ENCODE measurements at places on chromosomes 5 and 9.
A peak's percentile ranks its signal among the peaks of the same experiment; 100 is the strongest.

- no peak for DNase-seq
Measured at GRCh38 chr5:91206734-91207133, 176.4 kb downstream of the ARRDC3 start.

GRCh38 chr5:180090098-180090768 lies 18.7 kb upstream of the RNF130 start:
- DNase-seq = peak; percentile 89

DNA sequence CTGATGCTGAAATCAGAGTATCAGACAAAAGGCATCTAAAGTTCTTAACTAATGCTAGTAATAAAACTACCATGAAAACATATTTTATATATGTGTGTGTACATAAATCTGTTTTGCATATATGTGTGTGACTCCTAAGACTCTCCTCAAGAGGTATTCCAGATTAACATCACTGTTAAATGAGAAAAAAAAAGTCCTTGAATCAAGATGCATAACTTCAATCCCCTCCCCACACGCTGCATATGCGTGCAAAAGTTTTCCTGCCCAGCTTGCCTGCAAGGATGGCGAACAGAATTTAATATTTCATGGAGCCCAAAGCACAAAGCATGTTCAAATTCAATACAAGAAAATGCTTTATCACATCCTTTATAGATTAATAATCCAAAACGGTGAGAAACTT lies 34.7 kb downstream of the EFNA5 start:
- DNase-seq = no peak

GRCh38 chr9:68749579-68750159 lies 44.6 kb downstream of the PIP5K1B start:
- peak; percentile 54 for DNase-seq

DNA sequence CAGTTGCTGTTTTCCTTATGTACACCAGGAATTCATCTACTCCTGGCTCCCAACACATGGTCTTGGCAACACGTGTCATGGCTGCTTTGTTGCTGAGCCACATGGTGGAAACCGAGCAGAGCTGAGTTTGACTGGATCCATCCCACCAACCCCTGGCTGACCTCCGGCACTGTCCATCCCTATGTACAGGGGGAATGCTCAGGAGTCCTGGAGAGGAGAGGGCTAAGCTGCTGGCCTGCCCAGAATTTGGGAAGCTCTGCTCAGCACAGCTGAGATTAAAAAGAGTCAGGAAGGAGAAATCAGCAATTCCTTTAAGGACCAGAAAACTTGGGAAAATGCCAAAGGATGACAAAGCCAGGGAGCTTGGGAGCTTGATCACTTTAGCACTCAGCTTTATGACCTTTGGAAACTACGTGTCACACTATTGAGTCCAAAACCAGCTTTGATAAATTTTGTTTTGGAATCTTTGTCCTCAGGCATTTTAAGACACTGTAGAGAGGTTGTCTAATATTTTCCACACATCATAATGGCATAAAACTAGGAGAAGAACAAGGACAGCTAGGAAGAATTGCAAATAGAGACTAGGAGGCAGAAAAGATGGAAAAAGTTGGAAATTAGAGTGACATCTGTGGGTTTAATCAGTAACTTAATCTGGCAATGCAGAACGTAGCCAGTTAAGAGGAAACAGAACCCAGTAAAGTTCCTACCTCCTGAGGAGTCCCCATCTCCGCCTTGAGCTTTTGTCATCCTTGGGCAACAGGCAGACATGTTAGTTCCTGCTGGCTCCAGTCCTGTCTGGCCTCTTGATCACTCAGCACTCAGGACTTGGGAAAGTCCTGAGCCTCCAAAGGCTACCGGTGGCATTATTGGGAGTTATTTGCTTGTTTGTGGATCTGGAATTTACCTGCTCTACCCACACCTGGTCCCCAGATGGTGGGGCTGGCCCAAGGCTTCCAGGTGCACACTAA lies 62.5 kb upstream of the PLPP1 start:
- peak; percentile 96 for DNase-seq

DNA sequence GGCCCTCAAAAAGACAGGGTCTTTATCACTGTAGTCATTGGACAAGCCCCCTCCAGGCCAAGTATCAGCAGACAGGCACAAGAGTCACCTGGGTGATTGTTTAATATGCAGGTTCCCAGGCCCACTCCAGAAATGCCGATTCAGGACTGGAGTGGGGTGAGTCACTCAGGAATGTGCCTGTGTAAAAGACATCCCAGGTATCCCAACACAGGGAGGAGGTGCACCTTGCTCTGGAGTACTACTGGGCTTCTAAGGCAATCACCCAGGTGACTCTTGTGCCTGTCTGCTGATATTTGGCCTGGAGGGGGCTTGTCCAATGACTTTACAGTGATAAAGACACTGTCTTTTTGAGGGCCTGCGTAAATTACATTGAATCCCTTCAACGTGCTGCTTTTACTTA lies 40.6 kb downstream of the ACTL7B start:
- DNase-seq = no peak

DNA sequence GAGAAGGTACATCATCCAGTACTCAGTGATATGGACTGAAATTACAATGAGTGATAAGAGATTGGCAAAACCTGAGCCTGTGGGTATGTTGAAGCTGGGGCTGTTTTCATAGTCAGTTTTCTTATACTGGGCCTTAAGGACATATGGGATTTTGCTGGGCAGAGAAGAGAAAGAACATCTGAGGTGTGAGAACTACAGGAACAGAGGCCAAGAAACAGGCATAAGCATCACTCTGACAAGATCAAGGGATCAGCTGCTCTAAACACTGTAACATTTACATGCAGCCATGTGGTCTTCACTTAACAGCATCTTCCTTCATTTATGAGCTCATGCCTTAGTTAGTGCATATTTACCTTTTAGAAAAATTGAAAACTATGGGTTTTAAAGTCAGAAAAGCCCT lies 220.0 kb downstream of the TRIM36 start:
- DNase-seq = peak; percentile 59

DNA sequence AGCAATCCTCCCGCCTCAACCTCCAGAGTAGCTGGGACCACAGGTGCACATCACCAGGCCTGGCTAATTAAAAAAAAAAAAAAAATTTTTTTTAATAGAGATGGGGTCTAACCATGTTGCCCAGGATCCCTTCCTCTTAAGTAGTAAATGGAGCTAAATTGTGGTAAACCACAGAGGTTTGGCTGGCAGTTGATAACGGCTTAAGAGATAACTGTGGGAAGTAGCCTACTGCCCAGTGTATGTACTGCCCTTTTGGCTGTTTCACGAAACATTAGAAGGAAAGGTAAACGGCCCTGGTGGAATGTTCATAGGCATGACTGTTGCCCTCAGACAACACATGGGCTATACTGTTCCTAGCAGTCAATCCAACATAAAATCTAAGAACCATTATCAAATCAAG lies 44.4 kb downstream of the HMGCR start:
- no peak for DNase-seq

DNA sequence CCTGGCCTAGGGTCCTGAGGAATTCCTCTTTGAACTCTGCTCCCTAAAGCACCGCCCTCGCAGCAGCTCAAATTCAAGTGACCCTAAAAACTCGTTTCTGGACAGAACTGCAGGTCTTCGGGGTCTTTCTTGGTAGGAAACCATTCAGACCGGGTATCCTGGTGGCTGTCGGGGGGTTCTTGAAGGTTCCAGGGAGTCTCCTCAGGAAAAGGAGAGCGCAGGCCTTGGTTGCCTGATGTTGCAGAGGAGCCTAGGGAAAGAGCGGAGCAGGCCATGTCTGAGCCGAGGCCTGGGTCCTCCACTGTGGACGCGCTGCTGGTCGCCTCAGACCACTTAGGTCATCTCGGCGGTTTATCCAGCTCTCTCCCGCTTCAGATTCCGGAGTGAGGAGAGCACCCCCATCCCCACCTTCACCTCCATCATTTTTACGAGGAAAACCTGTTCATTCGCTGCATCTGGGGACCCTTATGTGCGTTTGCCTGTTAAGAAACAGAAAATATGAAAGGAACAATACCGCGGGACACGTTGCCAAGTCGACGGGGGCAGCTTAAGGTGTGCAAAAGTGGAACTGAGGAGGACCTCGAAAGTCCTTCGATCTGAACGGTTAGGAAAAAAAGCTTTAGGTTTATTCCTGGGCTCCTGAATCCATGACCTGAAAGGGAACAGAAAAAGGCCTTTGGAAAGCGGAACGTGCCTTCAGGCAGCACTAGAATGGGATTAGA lies 299.4 kb downstream of the PARP8 start:
- DNase-seq = no peak

DNA sequence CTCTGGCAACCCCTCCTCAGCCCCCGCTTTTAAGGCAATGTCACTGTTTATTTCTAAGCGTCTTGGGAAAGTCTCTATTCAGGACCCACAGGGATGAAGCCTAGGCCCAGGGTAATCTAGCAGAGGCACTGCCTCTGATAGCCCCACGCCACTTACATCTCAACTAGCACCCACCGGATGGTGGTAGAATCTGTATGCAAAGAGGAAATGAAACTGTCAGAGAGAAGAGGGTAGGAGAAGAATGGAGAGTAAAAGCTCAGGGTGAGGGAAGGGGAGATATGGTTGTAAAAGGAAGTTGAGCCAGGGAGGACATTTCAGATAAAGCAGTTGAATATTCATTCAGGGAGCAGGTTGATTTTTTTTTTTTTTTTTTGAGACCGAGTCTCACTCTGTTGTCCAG lies 3.0 kb downstream of the FRRS1L start:
- DNase-seq = no peak

DNA sequence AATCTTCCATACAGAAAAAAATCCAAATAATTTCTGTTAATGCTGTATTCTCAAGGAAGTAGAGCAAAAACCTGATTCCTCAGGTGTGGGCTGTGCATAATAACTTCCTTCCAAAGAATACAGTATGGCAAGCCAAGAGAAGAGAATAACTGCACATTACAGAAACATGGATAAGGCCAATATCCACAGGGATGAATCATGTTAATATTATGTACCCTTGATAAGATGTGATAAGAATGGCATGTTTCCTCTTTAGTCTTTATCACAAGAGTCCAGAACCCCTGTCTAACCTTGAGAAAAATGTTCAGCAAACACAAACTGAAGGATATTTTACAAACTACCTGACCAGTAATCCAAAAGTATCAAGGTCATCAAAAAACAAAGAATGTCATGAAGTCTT lies 795.8 kb downstream of the SEMA5A start:
- no peak for DNase-seq

DNA sequence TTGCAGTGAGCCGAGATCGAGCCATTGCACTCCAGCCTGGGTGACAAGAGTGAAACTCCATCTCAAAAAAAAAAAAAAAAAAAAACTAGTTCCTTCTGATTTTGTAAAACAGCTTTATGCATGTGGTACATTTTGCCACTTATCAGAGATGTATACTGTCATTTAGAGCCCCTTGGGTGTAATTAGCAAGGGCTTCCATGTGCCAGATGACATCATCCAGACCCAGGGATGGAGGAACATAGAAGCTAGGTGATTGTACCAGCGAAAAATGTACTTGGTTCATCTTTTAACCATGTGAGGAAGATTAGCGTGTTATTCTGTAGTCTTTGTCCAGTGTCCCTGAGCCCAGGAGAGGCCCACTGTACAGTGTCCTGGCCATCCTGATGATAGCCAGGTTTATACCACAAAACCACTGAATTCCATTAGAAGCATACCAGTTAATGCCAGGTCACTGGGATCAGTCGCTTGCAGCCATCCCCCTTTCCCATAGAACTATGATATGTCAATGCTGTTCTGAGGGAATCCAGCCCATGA lies 239.3 kb upstream of the SGCD start:
- no peak for DNase-seq

GRCh38 chr5:158998793-158999325 lies 100.9 kb downstream of the EBF1 start:
- DNase-seq = no peak

GRCh38 chr5:57181154-57181553 lies 7.3 kb downstream of the GPBP1 start:
- no peak for DNase-seq

- DNase-seq = no peak
Measured at GRCh38 chr5:92206681-92207080, 823.6 kb upstream of the ARRDC3 start.

DNA sequence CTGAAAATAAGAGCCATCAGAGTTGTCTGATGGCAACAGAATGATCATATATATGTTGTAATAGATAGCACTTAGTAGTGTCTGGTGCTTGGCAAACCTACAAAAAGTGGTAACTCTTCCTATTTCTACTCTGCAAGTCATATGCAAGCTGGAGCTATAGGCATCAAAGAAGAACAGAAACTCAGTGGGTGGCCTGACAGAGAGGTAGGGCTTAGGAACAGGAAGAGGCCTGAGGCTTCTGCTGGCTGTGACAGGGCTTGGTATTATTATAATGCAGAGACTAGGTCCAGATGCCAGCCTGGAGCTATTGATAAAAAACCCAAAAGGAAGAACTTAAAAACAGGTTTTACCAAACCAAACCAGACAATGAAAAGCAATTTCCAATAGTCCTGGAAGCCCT lies 4.4 kb upstream of the DIAPH1 start:
- no peak for DNase-seq

- no peak for DNase-seq
Measured at GRCh38 chr5:96904054-96904931, 28.0 kb downstream of the ERAP2 start.

- DNase-seq = no peak
Measured at GRCh38 chr5:127133071-127133470, 59.8 kb upstream of the C5orf63 start.

DNA sequence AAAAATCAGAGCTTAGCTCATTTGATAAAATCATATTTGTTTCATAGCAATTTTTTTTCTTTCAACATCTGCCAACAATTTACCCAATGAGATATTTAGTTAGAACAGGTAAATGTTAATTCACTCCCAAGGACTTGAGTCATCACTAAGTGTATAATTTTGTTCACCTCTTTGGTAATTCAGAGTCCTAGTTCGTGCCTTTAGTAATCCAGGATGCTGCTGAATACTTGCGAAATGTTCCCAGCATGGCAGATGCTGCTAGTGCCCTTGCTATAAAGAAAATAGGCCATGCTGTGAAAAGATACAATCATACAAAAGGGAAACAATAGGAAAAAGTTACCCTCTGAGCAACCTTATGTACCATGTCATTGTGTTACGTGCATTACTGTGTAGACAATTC lies 210.5 kb downstream of the CSNK1G3 start:
- no peak for DNase-seq

DNA sequence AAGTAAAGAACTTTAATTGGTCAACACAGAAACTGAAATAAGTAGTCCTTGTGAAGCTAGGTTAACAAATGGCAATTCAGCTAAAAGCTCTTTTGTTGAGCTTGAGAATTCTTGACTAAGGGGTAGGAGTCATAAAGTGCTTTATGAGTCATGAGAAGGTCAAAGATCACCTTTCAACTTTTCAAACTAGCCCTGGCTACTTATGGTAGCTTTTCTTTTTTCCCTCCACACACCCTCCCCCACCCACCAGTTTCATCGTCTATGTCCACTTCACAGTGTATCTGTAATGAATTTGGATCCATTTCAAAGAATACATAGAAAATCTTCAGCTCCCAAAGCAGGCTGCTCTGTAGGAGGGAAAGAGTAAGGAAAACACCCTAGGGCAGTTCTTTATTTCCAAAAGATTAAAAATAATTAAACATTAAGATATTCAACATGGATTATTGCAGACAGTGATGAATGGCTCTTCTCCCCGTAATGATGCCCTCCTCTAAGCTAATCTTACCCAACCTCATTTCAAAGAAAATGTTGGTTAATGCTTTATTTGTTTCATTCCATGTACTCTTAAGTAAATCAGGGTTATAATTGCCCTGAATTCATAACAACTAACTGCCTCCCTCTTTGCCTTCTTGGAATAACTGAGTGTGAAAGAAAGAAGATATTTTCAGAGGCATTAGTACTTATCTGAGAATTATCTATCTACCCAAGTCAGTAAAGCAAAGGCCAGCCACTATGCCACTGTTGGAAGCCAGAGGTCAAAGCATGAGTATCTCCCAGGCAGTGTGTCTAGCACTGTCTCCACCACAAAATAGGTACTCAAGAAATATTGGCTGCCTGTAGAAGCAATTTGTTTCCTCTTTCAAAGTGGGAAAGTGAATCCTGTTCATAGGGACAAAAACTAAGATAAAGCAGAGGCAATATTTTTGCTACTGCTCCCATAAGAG lies 290.6 kb downstream of the PIK3R1 start:
- DNase-seq = no peak
